ENCODE measurements at places on chromosomes 3 and 15. TPM values are rescaled to one million over a fixed set of nuclear protein-coding genes. Genes with fewer than 3 reads are reported as not detected.

- no peak for DNase-seq
Observed at GRCh38 chr3:31291818-31292217, 240.9 kb upstream of the STT3B start.

Gene CHRFAM7A
- total RNA-seq, result 13.3 TPM

DNA sequence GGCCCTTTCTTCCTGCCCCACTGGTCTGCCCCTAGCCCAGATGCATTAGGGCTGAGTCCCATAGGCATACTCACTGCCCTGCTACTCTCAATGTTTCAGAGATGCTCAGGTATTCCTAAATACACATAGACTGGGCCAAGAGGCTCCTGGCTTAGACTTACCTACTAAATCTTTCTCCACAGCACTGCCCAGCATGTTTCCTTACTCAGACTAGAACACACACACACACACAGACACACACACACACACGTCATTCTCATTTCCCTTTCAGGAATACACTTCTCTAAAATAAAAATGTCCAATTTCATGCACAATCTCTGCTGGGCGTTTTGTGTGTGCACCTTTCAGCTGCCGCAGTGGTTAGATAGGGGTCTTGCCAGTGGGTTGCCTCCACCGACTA, 175.7 kb downstream of the FAM43A start:
- no peak for DNase-seq

DNA sequence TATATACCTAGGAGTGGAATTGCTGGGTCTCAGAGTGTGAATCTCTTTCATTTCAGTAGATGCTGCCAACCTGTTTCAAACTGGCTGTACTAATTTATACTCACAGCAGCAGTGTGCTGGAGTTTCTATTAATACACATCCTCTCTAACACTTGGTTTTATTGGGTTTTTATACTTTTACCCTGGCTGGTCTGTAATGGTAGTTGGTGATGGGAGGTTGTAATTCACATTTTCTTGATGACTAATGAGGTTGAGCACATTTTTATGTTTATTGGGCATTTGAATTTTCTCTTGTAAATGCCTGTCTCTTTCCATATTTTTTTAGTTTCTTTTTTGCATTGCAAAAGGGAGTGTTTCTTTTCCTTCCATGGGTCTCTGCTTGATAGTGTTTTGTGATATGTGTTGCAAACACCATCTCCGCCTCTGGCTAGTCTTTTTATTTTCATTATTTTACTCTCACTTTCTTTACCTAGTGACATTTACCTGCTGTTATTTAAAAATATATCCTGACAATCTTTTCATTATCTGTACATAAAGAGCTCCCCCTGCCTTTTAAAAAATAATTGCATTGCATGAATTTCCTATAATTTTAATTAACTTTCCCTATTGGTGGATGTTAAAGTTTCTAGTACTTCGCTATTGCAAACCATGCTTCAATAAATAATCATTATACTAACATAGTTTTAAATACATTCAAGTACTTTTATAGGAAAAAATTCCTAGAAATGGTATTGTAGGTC, 49.0 kb upstream of the GCNT3 start:
- DNase-seq, result no peak

DNA sequence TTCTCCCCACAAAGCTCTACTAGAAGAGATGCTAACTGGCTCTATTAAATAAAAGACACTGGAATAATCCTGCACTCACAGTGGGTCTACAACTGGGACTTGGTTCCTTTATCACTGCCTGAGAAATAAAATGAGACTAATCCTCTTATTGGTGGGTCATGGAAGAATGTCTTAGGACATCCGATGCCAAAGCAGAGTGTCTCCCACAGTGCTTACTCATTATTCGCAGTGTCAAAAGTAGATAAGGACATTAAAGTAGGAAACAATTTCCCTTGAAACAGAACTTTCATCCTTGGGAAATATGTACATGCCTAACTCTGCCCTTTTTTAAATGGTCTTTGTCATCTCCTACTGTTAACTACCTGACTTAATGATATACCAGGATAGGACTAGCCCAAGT, 71.5 kb downstream of the GSK3B start:
- DNase-seq, result no peak

Gene ZXDC
- 47.1 TPM for total RNA-seq

DNA sequence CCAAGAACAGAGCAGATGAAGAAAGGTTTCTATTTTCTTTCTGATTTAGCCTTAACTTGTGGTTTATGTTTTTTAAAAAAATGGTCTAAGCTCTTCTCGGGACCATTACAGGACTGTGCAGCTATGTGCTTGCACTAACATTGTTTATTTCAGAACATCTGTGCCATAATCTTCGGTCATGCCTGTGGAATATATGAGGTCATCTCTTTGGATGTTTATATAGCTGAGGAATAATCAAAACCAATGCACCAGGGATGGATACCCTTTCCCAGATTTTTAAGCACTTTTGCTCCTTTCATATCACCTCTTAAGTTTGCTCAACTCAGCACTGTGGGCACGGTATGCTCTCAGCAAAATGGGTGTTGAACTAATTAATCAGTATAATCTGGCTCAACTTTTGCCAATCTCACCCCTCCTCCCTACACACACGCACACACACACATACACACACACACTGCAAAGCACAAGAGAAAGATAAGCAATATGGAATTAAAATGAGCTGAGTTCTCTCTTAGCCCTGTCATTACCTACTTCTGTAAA, 268.5 kb upstream of the TMC3 start:
- no peak for DNase-seq

GRCh38 chr3:26078539-26078938, 288.6 kb downstream of the OXSM start:
- DNase-seq, result no peak

Gene DTWD1
- 22.8 TPM for total RNA-seq

DNA sequence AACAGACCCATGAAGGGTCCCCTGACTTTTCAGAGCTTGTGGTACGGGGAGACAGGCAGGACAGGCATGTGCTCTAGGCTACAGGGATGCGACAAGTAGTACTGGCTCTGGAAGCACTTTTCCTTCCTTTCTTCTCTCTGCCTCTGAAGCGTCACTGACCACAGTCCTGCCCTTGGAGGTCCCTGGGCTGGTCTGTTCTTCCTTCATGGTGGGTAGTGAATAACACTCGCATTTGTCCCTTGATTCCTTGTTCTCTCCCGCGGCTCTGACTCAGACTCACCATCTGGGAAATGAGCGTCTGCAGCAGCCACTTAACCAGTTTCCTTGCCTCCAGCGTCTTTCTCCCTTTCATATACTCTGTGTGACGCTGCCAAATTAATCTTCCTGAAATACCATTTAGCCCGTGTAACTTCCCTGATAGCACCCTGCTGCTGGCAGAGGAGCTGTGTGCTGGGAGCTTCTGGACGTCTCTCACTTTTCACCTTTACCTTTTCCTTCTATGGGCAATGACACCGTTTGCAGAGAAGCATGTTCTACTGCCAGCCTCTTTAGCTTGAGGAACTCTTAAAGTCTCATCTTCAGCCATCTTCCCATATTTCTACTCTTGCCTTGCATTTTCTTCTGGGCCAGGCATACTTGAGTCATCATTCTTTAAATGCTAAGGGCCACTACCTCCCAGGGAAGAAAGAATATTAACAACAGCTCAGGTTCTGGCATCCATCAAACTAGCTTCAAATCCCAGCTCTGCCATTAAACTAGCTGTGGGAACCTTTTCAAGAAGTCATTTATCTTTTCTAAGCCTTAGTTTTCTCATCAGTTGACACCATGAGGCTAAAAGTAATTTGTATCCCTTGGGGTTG, 33.6 kb downstream of the TMEM45A start:
- no peak for DNase-seq

Gene TGM4
- total RNA-seq, result not detected

Gene SAMD7
- not detected for total RNA-seq

Gene CTNNB1
- total RNA-seq, result 260 TPM
